ENCODE measurements at places on chromosomes 13 and 19.

GRCh38 chr13:20334309-20334708 is 102.2 kb upstream of the GJB6 start:
- no peak for DNase-seq

- no peak for DNase-seq
Observed at GRCh38 chr19:34832581-34833112, 59.6 kb upstream of the ZNF599 start.

DNA sequence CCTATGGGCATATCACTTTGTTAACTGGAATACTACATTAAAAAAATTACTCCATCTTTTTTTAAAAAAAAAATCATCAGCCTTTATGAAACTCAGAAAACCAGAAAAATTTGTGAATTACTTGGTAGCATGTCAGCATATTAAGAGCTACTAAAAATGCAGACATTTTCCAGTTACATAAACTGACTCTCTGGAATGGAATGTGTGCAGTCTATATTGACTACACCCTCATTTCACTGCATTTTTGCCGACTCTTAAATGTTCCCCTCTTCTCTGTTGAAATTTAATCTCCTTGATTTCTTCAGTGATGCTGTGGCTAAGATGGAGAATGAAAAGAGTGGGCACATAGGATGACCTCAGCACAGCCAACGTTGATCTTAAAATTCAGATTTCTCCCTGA is 393.8 kb downstream of the ITGBL1 start:
- DNase-seq: no peak

DNA sequence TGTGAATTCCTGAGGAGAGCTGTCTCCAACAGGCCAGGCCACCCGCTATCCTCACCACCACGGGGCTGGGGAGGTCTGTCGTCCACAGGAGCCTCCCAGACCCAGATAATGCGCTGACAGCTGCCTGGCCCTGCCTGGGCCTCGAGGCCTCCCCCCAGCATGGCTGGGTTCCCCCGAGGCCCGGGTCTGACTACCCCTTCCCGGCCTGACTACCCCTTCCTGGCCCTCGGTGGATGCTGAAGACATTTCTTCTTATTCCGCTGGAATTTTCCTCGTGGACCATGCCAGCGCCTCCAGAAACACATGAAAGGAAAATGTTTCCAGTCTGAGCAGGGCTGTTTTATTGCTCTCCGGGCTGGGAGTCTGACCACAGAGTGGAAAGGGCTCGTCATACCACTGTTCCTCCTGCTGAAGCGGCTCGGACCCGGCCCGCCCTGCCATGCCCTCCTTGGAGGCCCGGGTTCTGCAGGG is 16.8 kb upstream of the COMP start:
- no peak for DNase-seq
